Activated naive CD8-positive, alpha-beta T cell treated with anti-CD3 and anti-CD28 coated beads, Interleukin-2, amount 50 U/mL, for 24 hours (primary cell): ENCODE measurements at places on chromosomes 4 and X.

DNA sequence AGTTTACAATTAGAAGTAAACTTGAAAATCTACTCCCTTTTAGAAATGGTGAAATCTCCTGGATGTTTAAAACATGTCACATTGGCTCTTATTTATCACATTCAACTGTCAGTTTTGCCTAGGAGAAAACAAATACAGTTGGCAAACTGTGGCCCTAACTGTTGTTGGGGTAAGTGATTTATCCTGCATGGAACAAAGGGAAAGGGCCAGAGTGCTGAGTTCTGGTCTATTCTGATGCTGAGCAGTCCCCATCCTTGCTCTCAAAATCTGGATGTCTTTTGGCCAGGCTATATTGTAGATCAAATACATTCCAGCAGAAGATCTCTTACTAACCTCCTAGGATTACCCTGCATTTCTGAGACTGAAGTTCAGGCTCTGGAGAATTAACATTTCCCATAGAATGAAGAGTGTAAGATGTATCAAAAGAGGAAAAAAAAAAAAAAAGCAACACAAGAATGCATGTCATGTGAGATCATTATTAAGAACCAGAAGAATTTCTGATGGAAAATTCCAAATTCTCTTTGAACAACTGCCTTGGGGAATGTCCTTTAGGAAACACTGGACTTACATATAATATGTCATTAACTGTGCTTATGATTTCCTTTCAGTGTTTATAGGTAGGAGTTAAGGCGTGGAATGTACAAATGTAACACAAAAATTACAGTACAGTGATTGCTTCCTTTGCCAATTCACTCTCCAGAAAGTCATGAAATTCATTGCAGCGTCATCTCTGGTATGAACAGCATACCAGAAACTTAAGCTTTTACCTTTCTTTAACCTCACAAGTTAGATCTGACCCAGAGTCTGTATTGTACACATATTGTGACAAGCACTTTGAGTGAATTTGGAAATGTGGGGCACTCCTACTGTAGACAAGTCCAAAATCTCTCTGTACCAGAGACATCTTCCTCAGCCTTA lies 1012.5 kb upstream of the LCORL start:
- DNase-seq = no peak

GRCh38 chr4:15982842-15983524 lies 20.0 kb upstream of the FGFBP2 start:
- DNase-seq = no peak

DNA sequence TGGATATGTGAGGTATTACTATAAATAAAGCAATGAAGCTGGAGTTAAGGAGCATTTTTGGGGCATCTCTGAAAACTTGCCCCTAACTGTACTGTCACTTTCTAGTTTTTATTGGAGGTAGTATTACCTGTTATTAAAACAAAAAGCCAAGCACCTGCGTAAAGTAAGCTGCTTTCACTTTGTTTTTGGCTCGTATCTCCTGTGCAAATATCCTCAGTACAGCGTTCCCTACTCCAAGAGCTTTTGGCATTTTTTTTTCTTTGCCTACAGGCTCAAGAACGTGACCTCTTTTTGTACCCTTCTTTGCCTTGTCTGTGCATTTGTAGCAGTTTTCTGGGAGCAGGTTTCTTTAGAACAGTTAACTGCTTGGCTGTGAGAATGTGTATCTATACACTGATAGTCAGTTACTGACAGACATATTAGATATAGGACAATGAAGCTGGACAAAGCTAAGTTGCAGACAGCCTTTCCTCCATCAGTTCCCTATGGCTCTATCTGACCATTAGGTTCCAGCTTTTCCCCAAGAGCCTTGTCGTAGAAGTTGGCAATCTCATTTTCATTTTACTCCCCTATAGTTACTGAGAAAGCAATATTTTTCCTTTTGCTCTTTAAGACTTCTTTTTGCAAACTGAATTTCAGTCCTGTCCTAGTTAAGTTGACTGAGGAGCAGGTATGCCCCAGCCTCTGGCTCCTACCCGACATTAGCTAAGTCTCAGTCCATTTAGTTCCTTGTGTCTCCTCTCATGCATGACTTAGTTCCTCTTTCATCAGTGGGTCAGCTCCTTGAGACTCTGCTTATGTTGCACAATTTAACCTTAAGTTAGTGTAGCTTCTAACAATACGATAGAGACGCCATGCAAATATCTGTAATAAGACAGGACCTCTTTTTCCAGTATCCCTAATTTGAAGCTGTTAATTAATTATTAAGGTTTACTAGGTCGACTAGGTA lies 71.5 kb upstream of the HPRT1 start:
- no peak for DNase-seq

GRCh38 chr4:185128272-185129119 lies 14.6 kb upstream of the SLC25A4 start:
- DNase-seq = peak; percentile 37
